SK-MEL-5 (cell line): ENCODE measurements at places on chromosomes 2 and 18. TPM values are rescaled to one million over a fixed set of nuclear protein-coding genes. Genes with fewer than 3 reads are reported as not detected.

TDRD15 gene
- total RNA-seq, result 0.03 and 0.16 TPM in 2 replicates

- no peak for DNase-seq
Measured at GRCh38 chr2:26651470-26651771, 10.3 kb upstream of the CIB4 start.

GRCh38 chr18:48858676-48859075, 92.1 kb downstream of the SMAD7 start:
- DNase-seq, result no peak

- DNase-seq, result no peak
Measured at GRCh38 chr2:170165129-170165528, 12.8 kb upstream of the MYO3B start.

GRCh38 chr2:21453723-21454450, 330.1 kb downstream of the TDRD15 start:
- no peak for DNase-seq

- no peak for DNase-seq
Measured at GRCh38 chr2:41924709-41925408, 123.0 kb upstream of the PKDCC start.

- no peak for DNase-seq
Measured at GRCh38 chr2:207241198-207241597, 75.5 kb upstream of the KLF7 start.

OBSL1 gene
- total RNA-seq, result 30.7 and 34.7 TPM in 2 replicates

DNA sequence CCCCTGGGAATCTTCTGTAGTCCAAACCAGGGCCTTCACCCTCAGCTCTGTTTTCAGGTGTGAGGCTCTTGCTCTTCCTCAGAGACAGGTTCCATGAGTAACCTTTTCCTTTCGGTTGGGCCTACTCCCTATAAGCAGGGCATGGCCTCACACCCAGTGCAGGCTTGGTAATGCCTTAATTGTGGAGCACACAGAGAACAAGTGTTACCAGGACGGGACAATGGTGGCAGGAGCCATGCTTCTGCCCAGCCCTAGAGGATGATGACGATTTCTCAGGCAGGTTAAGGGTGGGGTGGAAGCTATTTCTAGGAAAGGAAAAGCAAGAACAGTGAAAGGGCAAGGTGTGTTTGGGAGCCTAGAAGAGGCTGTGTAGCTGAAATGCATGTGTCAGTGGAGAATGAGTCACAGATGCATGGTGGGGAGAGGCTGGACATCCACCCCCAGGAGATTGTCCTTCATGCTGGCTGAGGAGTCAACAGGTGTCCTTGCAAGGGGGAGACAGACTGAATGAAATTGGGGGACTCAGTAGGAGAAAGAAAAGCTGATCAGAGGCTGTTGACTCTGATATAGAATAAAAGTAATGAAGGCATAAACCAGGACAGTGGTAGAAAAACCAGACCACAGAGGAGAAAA, 22.0 kb upstream of the SERPINB12 start:
- no peak for DNase-seq

DNA sequence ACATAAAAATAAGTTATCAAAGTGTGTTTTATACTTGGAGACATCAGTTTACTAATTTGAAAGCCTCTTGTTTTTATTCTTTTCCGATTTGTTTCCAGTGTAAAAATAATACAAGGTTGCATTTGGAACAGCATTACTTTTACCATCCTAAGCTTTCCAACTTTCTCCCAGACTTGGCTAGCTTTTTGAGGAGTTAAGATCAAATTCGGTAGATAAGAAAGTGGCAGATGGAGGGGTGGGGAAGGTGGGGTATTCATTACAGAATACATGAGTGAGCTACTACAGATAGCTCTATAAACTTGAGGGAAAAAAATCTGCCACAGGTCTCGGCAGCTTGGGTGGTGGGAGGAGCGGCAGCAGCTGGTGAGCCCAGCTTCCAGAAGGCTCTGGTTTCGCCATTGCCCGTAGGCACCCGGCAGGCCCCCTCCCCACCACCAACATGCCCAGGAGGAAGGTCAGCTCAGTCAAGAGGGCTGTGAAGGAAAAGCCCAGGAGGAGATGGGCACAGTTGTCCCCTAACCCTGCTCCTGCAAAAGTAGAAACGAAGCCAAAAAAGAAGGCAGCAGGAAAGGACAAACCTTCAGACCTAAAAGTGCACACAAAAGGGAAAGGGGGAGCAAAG, 18.6 kb upstream of the RMC1 start:
- no peak for DNase-seq

RDH14 gene
- total RNA-seq, result 38.4 and 47.2 TPM in 2 replicates

CNGA3 gene
- total RNA-seq, result not detected in 2 replicates

DNA sequence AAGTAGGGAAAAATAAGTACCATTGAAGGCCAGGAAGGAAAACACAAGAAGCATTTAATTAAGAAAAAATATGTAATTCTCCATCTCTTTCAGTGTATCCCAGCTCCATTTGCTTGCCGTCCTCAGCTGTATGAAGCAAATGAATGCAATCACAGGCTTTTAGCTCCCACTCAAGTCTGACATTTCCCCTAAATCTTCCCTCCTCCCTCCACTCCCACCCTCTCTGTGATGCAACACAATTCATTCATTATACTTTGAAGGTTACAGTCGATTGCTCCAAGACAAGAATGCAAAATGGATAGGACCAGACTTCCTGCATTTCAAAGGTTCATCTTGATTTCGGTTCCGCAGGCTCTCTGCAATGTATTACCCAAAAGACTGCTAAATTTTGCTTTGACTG, 172.7 kb upstream of the SERPINE2 start:
- DNase-seq, result peak; percentile 90

DNA sequence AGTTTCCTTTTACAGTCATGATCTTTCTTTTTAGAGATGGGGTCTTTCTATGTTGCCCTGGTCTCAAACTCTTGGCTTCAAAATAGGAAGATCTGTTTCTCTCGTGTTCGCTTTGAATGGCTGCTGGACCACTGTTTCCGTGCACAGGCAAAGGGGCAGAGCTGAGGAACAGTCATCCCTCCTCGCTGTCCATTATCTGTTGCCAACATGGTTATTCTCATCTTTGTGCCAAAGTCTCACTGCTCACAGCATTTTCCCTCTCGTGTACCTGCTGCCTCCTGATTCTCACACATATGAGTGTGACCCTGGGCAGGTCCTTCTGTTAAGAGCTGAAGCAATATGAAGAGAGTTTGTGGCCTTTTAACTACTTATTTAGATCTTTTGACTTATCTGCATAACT, 28.0 kb upstream of the CCNYL1 start:
- no peak for DNase-seq
